Stimulated activated CD4-positive, alpha-beta T cell treated with anti-CD3 and anti-CD28 coated beads, Interleukin-4, amount 100 ng/mL, for 4 hours (primary cell): ENCODE measurements at places on chromosomes 3 and 15.

DNA sequence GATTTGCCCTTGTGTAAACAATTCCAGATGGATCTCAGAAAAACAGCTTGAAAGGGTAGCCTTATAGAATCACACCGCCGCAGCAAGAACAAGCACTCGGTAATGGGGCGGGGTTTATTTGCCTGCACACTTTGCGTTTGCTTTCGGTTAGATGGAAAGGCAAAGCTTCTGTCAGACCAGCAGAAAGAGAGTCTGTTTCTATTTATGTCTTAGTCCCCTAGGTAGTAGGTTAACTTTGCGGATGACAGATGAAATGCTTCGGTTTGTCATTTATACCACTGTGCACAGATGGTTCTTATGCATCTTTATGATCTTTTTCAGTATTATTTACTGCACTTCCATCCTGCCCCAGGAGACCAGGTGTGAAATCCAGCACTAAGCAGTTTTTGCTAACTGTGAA is 62.2 kb downstream of the PYDC2 start:
- DNase-seq, result no peak

DNA sequence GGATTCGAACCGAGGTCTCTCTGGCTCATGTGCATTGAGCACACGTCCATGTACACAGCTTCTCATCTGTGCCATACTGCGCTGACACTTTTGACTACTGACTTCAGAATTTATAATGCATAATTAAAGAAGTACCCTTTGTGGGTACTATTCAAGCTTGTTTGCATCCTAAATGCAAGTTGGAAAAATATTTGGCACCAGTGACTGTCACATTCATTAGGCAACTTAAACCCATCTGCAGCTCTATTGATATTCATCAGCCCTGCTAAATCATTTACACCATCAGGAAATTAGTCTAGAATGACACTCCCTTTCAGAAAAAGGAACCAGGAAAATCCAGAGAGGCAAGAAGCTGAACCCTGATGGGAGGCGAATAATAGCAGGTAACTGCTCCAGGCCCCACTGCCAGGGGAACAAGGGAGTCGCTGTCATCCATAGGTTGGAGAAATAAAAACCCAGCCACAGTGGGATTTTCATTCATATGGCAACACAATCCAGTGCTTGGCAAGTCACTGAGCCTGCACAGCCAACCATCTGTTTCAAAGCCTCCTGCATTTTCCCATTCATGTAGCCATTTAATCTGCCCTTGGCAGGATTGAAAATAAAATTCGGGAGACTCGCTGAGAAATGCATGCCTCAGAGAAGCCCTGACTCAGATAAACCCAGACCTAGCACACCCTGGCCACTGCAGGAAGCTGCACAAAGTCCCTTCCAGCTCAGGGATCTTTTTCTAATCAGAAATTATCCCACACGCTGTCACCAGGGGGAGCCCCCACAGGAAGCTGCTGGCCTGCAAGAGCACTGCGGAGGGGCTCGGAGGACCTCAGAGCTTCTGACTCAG is 103.0 kb upstream of the VEPH1 start:
- peak; percentile 47 for DNase-seq

GRCh38 chr3:126154391-126155279 is 25.8 kb downstream of the ALDH1L1 start:
- no peak for DNase-seq

DNA sequence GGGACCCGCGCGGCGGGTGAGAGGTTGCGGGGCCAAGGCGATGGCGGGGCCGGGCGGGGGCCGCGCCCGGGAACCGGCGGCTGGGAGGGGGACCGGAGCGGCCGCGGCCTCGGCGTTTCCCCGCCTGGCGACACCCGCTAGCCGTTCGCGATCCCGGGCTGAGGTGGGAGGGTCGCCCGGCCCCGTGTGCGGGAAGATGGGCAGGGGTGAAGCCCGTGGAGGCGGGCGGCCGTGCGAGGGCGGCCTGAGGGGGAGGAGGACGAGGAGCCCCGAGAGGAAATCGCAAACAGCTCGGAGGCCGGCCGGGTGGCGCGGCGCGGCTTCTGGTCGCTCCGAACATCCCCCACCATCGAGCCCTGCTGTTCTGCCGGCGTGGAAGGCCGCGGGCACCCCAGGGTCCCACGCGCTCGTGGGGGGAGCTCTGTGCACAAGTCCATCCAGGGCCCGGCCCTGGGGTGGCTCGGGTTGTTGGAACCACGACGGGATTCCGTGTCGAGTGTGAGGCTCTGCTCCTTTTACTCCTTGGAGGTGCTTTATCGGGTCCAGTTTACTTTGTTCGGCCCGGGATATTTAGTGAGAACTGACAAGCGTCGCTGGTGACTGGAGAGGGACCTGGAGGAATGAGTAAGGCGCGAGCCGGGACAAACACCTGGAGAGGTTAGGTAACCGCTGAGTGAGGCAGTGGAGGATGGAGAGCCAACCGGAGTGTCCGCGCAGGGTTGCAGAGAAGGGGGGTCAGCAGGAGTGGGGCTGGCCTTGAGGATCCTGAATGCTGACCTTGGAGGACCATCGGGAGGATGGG is 728 bp downstream of the CRTC3 start:
- DNase-seq, result peak; percentile 24

DNA sequence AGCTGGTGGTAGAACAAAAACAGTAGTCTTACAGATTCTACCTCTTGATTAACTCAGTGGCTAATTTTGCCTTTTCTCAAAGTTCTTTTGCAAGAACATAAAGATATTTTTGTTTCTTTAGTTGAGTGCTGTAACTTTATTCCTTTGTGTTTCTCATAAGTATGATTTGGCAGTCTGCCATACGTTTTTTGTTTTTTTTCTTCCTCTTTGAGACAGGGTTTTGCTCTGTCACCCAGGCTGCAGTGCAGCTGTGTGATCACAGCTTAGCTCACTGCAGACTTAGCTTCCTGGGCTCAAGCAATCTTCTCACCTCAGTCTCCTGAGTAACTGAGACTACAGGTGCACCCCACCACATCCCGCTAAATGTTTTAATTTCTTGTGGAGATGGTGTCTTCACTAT is 22.4 kb downstream of the B3GNT5 start:
- DNase-seq, result no peak

DNA sequence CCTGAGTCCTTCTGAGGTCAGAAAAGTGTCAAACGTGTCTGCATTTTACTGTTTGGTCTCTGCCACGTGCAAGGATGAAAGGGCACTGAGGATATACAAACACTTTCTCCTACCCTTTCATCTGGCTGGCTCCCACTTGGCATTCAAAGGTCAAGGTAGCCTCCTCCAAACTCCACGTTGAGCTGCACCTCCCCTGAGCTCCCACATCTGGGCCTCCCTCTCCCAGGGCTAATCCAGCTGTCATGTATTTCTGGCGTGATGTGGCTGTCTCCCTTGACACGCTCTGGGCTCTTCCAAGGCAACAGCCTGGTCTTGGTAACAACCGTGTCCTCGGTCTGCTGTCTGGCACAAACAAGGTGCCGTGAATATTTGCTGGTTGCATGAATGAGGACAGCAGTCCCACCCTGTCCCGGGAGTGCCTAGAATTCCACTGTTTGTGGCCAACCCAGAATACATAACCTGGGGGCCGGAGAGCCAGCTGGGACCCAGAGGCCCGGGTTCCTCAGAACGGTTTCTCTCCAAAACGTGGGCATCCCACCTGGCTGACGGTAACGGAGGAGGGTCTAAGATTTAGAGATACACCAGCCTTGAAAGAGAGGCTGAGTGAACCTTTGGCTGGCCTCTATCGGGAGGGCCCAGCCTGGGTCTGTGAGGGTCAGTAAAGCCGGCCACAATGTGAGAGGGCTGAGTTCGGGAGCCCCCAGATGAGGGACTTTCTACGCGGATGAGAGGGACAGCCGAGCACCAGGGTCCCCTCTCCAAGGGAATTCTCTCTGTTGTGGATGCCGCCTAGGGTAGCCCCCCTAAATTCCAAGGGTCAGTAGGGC is 767 bp downstream of the GLT8D1 start:
- DNase-seq, result no peak
